ENCODE measurements at places on chromosomes 11 and 22.

GRCh38 chr22:46455446-46455845 lies 82.0 kb downstream of the CELSR1 start:
- no peak for DNase-seq

DNA sequence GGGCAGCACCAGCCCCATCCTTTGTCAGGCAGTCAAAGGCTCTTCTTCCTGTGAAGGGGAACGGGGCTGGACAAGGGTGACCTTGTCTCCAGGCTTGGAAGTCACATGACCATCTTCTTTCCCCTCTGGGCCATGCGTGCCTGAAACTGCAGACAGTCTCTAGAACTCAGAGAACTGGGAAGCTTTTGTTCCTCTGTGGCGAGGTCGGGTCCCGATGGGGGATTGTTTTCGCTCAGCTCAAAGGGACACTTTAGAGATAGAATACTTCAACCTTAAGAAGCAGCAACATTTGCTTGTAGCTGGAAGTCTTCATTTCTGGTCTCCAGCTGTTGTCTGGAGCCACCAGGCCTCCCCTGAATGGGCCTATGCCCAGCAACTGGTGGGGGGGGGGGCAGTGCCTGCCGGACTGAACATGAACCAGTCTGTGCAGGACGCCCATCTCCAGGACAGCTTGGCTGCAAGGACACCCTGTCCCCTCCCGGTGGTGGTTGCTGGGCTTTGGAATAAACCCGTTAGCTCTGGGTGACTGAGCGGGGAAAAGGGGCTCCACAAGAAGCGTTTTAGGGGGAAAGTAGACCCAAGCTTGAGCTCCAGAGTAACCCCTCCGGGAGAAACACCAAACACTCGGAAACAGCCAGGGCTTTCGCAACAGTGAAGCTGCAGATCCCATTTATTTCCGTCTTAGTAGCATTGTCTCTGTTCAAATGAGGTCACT lies 55.7 kb upstream of the EMID1 start:
- DNase-seq, result no peak

DNA sequence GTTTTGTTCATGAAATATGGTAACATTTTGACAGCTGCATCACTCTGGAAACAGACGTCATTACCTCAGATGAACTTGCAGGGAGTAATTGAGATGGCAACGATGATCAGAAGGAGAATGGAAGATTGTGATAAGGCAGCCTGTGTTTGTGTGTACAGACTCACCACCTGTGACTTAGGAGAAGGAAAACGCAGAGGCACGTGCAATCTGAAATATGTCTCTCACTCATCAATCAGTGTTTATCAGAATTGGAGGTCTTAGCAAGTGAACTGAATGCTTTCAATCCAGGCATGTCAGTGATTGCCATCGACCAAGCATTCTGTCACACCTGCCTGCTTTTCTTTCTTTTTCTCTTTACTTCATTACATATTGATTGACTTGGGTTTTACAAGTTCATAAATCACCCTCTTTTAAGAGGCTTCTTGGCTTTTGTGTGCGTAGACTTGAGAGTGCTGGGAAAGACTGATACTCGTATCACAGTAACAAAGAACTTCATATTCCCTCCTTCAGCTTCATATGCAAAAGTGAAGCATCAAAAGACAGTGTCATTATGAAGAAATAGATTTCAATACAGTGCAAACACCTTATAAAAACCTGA lies 24.6 kb downstream of the FAT3 start:
- DNase-seq, result no peak

DNA sequence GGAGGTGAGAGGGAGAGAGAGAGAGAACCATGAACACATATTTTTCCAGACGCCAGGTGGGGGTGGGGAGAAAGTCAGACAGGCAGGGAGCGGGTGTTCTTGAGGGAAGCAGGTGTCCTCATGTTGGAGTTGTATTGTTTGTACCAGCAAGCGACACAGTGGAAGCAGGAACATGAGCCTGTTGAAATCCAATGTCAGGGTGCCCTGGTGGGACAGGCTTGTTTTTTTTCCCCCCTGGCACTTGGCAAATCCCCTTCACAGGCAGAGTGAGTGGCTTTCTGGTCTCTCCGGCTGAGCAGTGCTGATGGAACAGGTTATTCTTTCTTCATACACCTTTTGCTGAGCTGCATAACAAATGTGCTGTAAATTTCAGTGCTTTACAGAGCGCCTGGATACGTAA lies 125.6 kb downstream of the GRIK4 start:
- DNase-seq, result no peak

DNA sequence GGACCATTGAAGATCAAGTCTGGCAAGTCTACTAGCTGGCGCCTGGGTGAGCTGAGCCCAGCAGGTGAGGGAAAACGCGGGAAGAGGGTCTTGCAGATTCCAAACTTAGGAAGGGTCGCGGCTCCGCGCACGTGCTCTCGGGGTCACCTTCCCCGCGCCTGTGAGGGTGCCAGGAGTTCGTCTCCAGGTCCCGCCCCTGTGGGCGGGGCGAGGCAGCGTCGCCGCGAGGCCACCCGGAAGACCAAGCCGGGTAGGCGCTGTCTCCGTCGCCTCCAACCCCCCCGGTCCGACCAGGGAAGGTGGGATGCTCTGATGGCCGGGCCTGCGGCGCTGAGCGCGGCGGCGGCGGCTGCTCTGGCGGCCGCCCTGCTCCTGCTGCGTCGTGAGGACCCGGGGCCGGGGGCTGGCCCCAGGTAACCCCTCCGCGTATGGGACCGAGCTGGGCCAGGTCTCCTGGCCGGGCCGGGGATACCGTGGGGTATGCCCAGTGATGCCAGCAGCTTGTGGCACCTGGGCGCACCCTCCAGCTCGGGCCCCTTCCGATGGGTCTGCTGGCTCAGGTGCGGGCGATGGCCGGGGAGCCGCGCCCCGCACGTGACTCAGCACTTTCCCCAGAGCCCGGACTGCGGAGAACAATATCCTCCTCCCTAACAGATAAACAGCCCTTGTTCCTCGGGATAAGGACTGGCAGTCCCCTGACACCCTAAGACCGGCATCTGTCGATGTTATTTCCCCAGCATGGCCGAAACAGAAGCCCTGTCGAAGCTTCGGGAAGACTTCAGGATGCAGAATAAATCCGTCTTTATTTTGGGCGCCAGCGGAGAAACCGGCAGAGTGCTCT lies at the start of gene HTATIP2:
HTATIP2 (plus strand) TSS at position 215 of the 841 bp plus-strand sequence; CDS start at position 739, 524 bp downstream.
- DNase-seq, result no peak

GRCh38 chr22:22394591-22394990 lies 114.0 kb downstream of the ZNF280B start:
- DNase-seq, result no peak

DNA sequence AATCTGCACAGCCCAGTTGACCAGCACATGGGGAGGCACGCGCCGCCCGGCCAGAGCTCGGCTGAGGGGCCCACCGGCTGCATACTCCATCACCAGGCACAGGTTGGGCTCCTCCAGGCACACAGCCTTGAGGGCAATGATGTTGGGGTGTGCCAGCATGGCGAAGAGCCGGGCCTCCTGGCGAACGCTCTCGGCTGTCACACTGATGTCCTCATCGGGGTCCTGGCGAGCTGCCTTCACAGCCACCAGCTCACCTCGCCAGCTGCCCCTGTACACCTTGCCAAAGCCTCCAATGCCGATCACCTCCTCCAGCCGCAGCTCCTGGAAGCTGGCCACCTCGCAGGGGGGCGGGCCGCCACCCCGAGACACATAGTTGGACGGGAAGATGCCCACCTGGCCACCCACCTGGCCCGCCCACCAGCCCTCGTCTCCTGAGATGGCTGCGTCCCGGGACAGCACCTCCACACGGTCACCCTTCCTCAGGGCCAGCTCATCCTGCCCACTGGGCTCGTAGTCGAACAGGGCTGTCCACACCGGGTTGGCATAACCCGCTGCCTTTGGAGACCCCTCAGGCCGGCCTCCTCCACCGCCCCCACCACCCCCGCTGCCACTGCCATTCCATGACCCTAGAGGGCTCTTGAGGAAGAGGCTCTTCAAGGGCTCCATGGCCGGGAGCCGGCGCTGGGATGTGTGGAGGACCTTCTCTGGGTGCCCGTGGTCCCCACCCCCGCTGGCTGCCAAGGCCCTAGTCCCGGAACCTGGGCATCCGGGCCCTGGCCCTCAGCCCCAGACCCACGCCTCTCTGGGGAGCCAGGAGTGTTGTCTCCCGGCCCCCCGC lies 711 bp downstream of the MAP3K11 start:
- no peak for DNase-seq

- DNase-seq, result no peak
Observed at GRCh38 chr11:105906517-105906916, 115.5 kb downstream of the MSANTD4 start.

- no peak for DNase-seq
Observed at GRCh38 chr11:26930518-26931247, 63.2 kb upstream of the FIBIN start.

DNA sequence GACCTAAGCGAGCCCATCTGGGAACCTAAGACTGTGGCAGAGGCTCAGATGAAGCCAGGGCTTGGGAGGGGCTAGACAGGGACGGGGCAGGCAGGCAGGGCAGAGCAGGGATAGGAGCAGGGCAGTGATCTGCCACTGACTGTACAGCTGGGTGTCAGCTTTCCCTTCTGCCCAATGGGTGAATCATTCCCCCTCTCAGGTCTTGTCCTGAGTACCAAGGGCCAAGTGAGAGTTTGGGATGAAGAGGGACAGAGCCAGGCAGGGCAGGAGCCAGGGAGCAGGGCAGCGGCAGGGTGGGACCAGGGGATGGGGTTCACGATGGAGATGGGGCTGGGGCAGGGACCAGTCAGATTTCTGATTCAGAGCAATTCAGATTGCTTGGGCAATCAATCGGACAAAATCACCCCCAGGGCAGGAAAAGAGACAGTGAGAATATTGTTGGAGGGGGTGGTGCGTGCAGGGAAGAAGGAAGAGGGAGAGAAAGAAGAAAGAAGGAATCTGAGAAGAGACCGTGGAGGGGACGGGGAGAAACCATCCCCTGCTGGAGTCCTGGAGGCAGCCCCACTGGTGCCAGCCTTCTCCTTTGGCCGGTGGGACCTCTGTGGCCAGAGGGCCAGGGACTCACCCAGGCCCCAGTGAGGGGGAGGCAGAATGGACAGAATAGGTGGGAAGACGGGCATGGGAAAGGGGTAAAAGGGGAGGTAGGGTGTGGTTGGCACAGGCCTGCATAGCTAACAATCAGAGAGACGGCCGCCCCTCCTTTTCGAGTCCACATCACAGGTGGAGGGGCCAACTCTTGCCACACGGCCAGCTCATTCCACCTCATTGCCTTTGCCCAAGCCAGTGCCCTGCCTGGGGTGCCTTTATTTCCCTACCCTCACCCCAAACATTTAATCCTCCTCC lies 47.2 kb downstream of the CYTH4 start:
- no peak for DNase-seq

DNA sequence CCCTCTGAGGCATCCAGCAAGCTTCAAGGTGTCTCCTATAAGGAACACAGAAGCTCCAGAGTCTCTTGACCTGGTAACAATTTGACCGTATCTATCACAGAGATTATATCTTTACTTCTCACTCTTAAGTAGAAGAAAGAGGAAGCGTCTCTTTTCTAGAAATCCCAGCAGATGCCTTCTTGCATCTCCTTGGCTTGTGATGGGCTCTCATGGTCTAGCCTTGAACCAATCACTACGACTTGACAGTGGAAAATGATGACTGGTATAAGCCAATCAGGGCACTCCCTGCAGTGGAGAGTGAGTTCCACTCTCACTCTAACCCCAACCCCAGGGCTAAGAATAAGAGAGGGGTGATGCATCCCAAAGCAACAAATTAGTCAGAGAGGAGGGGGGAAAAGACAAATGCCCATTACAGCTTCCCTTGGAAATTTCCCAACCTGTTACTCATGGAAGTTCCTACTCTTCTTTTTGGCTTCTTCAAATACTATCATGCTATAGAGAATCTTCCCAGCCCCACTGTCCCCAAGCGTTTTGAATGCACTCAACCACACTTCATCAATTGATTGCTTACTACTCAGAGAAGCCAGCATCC lies 293.5 kb downstream of the MN1 start:
- no peak for DNase-seq

DNA sequence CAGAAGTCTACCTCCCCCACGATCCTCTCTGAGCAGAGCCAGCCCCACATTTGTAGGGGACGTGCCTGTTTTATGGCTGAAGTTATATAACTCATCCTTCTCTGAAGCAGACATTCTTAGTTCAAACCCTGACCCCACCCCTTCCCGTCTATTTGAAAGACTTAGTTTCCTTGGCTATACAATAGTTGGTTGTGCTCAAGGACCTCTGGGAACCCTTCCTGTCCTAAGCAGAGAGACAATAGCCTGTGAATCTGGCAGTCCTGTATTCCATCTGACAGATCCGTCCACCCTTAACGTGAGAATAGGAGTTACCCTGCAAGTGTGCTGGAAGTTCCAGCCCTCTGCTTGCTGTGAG lies 75.2 kb downstream of the MN1 start:
- DNase-seq, result no peak

- DNase-seq, result no peak
Observed at GRCh38 chr22:31577711-31578110, 81.4 kb downstream of the SFI1 start.

DNA sequence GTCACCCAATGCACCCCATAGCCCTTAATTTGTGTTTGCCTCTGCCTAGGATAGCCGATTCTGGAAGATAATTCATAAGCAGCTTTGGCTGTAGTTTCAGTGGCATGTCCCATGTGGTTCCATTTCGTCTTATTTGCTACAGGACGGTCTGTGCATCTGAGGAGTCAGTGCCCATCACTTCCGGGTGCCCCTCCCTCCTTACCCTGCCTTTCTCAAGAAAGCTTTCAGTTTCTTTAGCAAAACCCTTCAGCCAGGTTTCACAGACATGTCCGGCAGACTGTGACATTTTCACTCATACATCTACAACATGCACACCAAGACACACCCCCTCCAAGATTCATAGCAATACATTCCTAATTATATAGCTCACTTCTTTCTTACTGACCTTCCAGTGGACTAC lies 14.3 kb downstream of the TP53AIP1 start:
- DNase-seq, result no peak

DNA sequence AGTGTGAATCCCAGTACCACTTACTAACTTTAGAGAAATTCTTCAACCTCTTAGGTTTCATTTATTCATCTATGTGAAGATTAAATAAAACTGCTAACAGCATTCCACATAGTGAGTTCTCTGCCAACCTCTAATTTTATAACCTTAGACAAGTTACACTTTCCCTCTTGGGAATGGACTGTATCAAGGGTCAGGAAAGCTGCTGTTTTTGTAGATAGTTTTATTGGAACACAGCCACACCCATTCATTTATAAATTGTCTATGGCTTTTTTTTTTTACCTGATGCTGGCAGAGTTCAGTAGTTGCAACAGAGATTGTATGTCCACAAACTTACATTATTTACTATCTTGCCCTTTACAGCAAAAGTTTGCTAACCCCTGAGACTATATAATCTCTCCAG lies 81.1 kb downstream of the PAK1 start:
- DNase-seq, result no peak

- no peak for DNase-seq
Observed at GRCh38 chr11:85595285-85595884, 31.8 kb downstream of the DLG2 start.

All from iPS DF 19.7 (cell line).